Activated CD8-positive, alpha-beta T cell treated with anti-CD3 and anti-CD28 coated beads for 36 hours (primary cell): ENCODE measurements at places on chromosomes 12 and 14.

GRCh38 chr12:49909826-49910225, 6.1 kb upstream of the FAIM2 start:
- H3K27ac ChIP-seq, result no peak overlapping the region
- DNase-seq, result peak; percentile 37
- H3K4me3 ChIP-seq, result no peak overlapping the region
- peaks cover 4% of the 10 kb centered on the region for H3K27me3 ChIP-seq
- H3K36me3 ChIP-seq, result no peaks in the 10 kb centered on the region
- no peaks in the 10 kb centered on the region for H3K4me1 ChIP-seq

DNA sequence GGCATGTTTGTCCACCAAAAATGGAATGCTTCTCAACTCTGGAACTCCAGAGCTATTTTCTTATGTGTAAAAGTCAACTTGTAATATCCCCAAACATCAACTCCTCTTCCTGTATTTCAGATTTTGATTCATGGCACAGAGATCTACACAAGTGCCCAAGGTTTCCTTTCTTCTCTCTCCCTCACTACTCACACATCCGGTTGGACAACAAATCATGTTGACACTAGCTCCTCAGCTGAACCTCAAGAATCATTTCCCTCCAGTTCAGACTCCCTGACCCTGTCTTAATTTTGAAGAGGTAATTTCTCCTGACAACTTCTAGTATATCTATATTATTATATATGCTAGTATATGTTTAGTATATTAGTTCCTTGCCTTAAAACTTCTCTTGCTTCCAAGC, 485.4 kb upstream of the CCDC196 start:
- H3K27me3 ChIP-seq, result no peaks in the 10 kb centered on the region
- no peaks in the 10 kb centered on the region for H3K4me1 ChIP-seq
- no peak overlapping the region for H3K4me3 ChIP-seq
- H3K36me3 ChIP-seq, result no peaks in the 10 kb centered on the region
- H3K27ac ChIP-seq, result no peak overlapping the region

GRCh38 chr14:78135450-78135891, 34.7 kb upstream of the NRXN3 start:
- H3K36me3 ChIP-seq, result no peaks in the 10 kb centered on the region
- no peak overlapping the region for H3K27ac ChIP-seq
- DNase-seq, result peak; percentile 53
- H3K4me3 ChIP-seq, result no peak overlapping the region
- H3K27me3 ChIP-seq, result peaks cover 10% of the 10 kb centered on the region

DNA sequence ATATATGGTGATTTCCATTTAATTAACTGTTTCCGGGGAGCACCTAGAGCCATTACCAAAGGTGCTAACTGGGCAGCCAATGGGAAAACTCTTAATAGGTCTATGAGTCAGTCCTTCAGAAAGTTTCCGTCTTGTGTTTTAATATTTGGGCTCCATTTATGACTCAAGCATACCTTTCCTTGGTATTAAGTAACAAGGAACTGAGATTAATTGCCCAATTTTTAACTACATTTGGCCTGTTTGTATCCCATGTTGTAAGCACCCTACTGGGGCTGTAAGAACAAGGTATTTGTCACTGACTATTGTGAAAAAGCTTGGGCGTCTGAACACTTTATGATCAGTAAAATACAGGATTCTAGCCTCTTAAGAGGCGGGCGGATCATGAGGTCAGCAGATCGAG, 62.8 kb upstream of the FOXN3 start:
- H3K4me1 ChIP-seq, result peaks cover 40% of the 10 kb centered on the region
- H3K36me3 ChIP-seq, result peaks cover 30% of the 10 kb centered on the region
- no peak overlapping the region for H3K4me3 ChIP-seq
- no peaks in the 10 kb centered on the region for H3K27me3 ChIP-seq

GRCh38 chr14:66918527-66918926, 270.7 kb upstream of the GARIN2 start:
- H3K4me3 ChIP-seq, result no peak overlapping the region
- no peak overlapping the region for H3K27ac ChIP-seq
- H3K27me3 ChIP-seq, result no peaks in the 10 kb centered on the region
- H3K36me3 ChIP-seq, result peaks cover 33% of the 10 kb centered on the region

- H3K27ac ChIP-seq, result peak overlapping the region; percentile 99
- peak overlapping the region; percentile 98 for H3K4me3 ChIP-seq
- no peak for DNase-seq
- H3K27me3 ChIP-seq, result no peaks in the 10 kb centered on the region
- peaks cover 51% of the 10 kb centered on the region for H3K4me1 ChIP-seq
Measured at GRCh38 chr12:26937443-26937862, 328 bp downstream of the INTS13 start.

DNA sequence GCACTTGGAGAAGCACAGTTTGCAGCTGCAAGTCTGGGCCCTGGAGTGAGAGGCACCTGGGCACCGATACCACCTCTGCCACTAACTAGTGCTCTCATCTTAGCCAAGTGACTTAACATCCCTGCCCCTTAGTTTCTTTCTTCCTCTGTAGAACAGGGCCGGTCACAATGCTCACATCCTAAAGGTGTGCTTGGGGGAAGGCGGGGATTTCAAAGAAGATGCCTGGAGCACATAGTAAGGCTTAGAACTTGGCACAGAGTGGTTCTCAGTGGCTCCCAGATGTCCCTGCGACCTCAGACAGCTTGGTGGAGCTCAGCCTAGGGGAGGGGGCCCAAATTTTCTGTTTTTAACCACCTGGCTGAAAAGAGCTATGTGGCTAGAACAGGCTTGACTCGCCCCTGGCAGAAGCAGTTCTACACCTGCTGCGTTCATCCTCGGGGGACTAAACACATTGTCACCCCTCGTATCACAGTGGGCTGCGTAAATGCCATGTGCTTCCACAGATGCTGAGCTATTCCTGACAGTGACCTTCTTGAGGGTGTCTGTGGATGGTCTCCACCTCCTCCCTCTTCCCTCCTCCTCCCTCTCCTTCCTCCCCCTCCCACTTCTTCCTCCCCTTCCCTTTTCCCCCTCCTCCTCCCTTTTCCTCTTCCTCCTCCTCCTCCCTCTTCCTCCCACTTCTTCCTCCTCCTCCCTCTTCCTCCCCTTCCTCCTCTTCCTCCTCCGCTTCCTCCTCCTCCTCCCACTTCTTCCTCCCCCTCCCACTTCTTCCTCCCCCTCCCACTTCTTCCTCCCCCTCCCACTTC, 112.1 kb downstream of the PHETA1 start:
- H3K4me1 ChIP-seq, result no peaks in the 10 kb centered on the region
- H3K36me3 ChIP-seq, result no peaks in the 10 kb centered on the region
- H3K4me3 ChIP-seq, result no peak overlapping the region
- no peak overlapping the region for H3K27ac ChIP-seq
- peaks cover 1% of the 10 kb centered on the region for H3K27me3 ChIP-seq

DNA sequence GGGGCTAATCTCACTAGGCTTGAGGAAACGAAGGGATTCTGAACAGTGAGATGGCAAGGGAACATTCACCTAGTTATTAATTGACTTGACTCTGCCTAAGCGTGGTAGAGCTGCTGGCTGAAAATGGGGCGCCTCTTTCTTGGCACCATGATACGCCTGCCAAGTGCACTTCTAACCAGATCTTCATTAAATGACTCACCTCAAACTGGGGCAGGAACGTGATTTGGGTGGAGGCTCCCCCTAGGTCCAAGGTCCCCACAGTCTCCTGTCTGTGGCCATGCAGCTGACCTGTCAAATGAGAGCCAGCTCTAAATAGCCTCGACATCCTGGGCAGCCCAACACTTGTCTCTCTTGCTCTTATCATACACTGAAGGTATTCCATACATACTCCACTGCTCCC, 26.0 kb downstream of the COQ6 start:
- H3K4me3 ChIP-seq, result no peak overlapping the region
- peaks cover 5% of the 10 kb centered on the region for H3K36me3 ChIP-seq
- no peaks in the 10 kb centered on the region for H3K4me1 ChIP-seq
- H3K27ac ChIP-seq, result no peak overlapping the region
- H3K27me3 ChIP-seq, result no peaks in the 10 kb centered on the region

GRCh38 chr14:95722525-95723190, 8.7 kb upstream of the TCL1A start:
- no peak overlapping the region for H3K4me3 ChIP-seq
- H3K27me3 ChIP-seq, result peaks cover 27% of the 10 kb centered on the region
- H3K27ac ChIP-seq, result no peak overlapping the region
- no peaks in the 10 kb centered on the region for H3K36me3 ChIP-seq
- no peak for DNase-seq
- H3K4me1 ChIP-seq, result no peaks in the 10 kb centered on the region

DNA sequence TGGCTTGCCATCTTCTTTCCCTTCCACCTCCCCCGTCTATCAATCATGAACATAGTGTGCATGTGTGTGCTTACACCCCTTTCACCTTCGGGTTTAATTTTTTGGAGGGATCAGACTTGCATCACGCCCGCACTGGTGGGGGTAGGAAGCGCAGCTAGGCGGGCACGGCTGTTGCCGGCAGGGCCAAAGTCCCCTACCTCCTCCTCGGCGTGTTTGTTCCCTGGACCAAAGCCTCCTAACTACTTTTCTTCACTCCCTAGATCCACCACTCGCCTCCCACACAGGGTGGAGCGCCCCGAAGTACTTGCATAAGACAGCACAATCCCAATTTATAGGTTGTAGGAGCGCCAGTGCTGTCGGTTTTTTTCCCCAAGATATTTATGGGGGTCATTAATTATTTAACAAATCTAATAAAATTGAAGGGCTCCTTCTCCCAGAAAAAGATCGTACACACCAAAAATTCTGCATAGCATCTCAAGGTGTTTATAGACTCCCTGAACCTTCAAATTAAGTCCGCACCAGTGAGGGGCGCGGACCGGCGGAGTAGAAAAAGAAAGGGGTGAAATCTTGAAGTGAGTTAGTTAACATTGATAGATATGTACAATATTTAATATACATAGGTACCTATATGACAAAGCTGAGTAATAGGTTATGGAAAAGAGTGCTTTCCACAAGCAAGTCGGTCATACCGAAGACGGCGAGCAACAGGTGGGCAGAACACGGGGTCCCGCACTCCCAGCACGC, 717 bp downstream of the PKP2 start:
- H3K36me3 ChIP-seq, result no peaks in the 10 kb centered on the region
- peaks cover 50% of the 10 kb centered on the region for H3K27me3 ChIP-seq
- H3K4me1 ChIP-seq, result peaks cover 11% of the 10 kb centered on the region
- no peak overlapping the region for H3K27ac ChIP-seq

- H3K27ac ChIP-seq, result no peak overlapping the region
- H3K4me3 ChIP-seq, result no peak overlapping the region
- H3K27me3 ChIP-seq, result no peaks in the 10 kb centered on the region
- no peak for DNase-seq
Measured at GRCh38 chr12:31631809-31632208, 27.7 kb upstream of the ETFBKMT start.

- H3K4me3 ChIP-seq, result no peak overlapping the region
- no peaks in the 10 kb centered on the region for H3K27me3 ChIP-seq
- H3K27ac ChIP-seq, result no peak overlapping the region
Measured at GRCh38 chr12:124517260-124518050, 50.0 kb downstream of the NCOR2 start.
